Upper lobe of left lung (tissue), 6 donors: ENCODE measurements at places on chromosomes 3 and 15. TPM values are rescaled to one million over a fixed set of nuclear protein-coding genes. Genes with fewer than 3 reads are reported as not detected.
A peak's percentile ranks its signal among the peaks of the same experiment; 100 is the strongest.

The C3orf49 gene
- total RNA-seq = not detected

GRCh38 chr3:156776031-156776430 is 50.1 kb upstream of the LEKR1 start:
- H3K27me3 ChIP-seq = no peaks in the 10 kb centered on the region
- DNase-seq = no peak
- no peaks in the 10 kb centered on the region for H3K36me3 ChIP-seq
- H3K4me3 ChIP-seq = no peak overlapping the region
- no peaks in the 10 kb centered on the region for H3K4me1 ChIP-seq

DNA sequence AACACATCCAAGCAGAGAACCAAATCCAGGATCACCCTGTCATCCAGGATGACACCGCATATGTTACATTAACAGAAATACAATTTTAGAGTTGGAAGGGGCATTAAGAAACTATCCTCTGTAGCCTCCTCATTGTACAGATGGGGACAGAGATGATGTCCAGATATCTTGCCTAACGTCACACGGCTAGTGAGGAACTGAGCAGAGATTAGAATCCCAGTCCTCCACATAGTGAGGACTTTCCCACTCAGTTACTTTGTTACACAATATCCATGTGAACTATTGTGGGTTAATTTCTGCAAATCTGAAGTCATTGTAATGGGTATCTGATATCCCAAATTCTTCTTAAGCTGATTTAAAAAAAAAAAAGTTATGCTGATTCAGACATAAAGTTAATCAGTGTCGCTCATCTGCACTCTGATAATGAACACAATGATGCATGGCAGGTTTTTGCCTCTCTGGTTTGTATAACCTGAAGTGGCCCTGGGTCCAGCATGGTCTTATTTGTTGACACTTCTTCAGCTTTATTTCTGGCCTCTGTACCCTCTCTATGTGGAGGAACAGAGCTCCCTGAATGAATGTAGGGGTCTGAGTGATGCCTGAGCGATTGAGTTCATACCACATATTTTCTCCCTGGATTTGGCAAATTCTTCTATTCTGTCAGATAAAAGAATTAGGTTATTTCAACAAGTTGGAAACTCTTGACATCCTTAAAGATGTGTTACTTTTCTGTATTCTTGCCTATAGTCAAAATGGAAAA is 76.0 kb upstream of the LIMD1 start:
- H3K27ac ChIP-seq = no peak overlapping the region
- peaks cover 17% of the 10 kb centered on the region for H3K4me1 ChIP-seq
- no peaks in the 10 kb centered on the region for H3K27me3 ChIP-seq

DNA sequence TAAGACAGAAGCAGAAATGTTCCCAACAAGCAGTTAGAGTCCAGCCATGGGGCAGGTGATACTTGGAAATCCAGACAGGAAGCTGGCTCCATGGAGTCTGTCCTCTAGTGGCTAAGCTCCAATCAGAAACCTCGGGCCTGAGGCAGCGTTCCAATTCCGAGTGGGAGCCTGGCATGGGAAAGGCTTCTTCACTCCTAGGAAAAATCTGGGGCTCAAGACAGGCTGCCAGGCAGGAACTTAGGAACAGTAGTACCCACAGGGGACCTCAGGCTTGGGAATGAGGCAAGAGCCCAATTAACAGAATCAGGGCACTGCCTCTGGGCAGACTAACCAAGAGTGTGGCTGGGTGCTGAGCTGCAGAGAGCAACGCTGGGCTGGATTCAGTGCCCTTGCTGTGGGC is 6.2 kb upstream of the ATP13A4 start:
- H3K4me3 ChIP-seq = no peak overlapping the region
- H3K36me3 ChIP-seq = no peaks in the 10 kb centered on the region
- DNase-seq = no peak
- H3K27me3 ChIP-seq = no peaks in the 10 kb centered on the region
- H3K27ac ChIP-seq = no peak overlapping the region
- peaks cover 4% of the 10 kb centered on the region for H3K4me1 ChIP-seq

- no peak for DNase-seq
- H3K4me3 ChIP-seq = no peak overlapping the region
- no peaks in the 10 kb centered on the region for H3K36me3 ChIP-seq
- H3K27me3 ChIP-seq = no peaks in the 10 kb centered on the region
Observed at GRCh38 chr3:100662113-100662823, 47.0 kb upstream of the TFG start.

DNA sequence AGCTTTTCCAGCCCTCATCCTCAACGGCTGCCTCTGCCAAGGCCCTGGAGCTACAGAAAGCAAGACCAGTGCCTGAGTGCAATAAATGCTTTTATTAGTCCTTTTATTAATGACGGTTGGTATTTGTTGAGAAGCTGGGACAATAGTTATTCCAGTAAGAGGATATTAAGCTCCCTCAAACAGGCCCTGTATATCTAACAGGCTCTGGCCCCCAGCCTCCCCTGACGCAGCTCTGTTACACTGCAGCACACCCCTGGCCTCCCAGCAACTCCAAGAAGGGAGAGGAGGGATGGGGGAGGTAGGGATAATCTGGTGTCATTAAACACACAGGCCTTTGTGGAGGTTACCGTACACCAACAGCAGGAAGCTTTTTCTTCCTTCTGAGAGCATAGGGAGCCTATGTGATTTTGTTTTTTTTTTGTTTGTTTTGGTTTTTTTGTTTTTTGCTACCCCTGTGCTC is 30.8 kb upstream of the MAGEF1 start:
- no peaks in the 10 kb centered on the region for H3K36me3 ChIP-seq
- H3K4me1 ChIP-seq = peaks cover 12% of the 10 kb centered on the region
- no peak overlapping the region for H3K27ac ChIP-seq
- no peak overlapping the region for H3K4me3 ChIP-seq
- no peaks in the 10 kb centered on the region for H3K27me3 ChIP-seq
- DNase-seq = no peak

DNA sequence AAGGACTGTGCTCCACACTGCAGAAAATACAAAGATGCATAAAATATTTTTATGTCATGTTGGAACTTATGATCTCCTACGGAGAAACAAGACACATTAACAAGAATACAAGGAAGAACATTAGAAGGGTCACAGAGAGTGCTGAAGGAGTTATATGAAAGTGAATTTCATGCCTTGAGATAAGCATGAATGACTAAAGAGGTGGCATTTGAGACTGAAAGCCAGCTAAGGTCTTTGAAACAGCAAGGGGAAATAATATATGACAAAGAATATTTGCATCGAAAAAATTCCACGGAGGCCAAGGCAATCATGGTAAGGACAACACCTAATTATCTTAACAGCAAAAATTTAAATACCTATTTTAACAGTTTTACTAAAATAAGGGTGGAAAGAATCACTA is 12.5 kb downstream of the GSK3B start:
- no peaks in the 10 kb centered on the region for H3K4me1 ChIP-seq
- H3K27ac ChIP-seq = no peak overlapping the region
- no peaks in the 10 kb centered on the region for H3K27me3 ChIP-seq
- no peak for DNase-seq
- H3K36me3 ChIP-seq = no peaks in the 10 kb centered on the region
- no peak overlapping the region for H3K4me3 ChIP-seq

DNA sequence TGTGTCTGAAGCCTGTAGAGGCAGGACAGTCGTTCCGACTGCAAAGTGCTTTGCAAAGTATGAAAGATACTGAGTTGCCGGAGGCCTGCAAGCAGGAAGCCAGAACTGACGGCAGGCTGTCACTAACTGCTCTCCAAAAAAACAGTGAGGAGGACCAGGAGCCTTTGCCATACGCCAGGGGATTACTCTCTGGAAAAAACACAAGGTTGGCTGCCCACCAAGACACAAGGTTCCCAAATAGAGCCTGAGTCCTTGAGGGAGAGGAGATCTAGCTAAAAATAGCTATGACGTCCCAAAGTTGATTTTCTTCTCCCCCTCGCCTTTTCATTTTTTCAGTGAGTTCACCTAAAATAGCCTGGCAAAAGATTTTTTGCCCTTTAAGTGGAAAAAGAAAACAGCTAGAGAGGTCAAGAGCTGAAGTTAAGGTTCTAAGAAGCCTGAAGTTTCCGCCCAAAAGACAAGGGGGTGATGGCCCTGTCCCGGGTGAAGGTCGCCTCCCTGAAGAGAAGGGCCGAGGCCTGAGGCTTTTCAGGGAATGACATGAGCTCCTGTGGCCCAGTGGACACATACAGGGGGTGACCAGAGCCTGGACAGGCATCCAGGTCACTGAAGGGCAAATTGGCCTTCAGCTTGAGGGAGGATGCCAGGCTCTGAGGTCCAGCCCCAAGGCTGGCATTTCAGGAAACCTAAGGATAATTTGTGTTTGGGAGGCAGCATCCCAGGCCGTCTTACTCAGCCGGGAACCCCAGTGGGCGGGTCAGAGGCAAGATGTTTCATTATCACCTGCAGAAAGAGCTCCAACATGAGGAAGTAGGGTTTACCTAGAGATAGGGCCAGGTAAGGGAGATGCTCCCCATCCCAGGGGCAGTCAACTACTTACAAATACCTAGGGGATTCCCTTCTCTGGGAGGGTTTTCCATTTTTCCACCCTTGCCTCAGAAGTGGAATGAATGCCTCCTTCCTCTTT is 44.9 kb upstream of the DGKG start:
- no peaks in the 10 kb centered on the region for H3K36me3 ChIP-seq
- no peaks in the 10 kb centered on the region for H3K4me1 ChIP-seq
- no peaks in the 10 kb centered on the region for H3K27me3 ChIP-seq
- H3K27ac ChIP-seq = peak overlapping the region; percentile 56
- DNase-seq = no peak
